ENCODE measurements at places on chromosomes 2 and 18.

GRCh38 chr18:21449367-21450290 is 150.9 kb downstream of the ESCO1 start:
- no peak for DNase-seq

- no peak for DNase-seq
These were observed 41.0 kb upstream of the ARL4C start for GRCh38 chr2:234537929-234538328.

- DNase-seq: no peak
These were observed 12.3 kb upstream of the NEU4 start for GRCh38 chr2:241796610-241797138.

DNA sequence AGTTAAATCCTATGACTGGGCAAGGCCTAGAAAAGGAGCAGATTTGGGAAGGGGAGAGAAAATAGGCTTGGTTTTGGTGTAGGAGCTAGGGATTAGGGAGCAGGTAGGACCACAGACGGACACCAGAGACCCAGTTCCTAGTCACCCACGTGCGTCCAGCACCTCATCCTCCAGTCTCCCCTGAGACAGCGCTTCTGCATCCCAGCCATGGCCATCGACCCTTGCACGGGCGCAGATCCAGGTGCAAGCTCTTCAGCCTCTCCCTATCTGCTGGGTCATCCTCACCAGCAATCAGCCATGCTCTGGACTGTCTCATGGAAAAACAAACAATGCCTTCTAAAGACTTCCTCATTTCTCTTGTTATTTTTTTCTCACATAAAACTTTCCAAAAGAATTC is 246.8 kb upstream of the RAB6C start:
- no peak for DNase-seq

DNA sequence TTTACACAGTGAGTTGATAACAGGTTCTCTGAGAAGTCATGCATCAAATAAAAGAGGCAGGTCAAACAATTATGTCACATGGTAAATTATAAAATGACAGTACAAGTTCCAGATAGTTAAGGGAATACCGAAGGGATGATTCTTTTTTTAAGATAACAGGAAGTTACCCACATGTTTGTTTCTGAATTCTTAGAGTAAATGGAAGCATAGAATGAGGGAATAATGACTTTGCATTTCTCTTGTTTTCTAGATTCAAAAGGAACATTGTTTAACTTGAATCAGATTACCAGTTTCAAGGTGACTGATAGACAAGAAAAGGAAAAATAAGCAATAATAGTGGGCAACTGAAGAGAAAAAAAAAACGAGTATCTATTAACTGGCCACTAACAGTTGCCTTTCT is 124.5 kb downstream of the MIB1 start:
- DNase-seq: no peak

DNA sequence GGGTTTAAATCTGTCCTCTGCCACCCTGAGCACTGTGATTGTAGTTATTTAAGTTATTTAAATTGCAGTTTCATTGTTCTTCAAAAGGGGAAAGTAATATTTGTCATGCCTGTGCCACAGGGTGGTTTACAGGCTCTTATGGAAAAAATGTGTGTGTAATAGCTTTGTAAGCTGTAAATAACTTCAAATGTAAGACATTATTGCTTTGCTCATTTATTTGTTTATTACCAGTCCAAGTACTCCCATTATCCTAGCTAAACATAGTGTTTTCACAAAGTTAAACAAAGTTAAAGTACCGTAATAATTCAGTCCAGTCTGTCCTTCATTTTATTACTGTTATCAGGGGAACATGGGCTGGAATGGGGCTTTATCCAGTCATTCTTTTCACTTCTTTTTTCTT is 43.4 kb upstream of the IGFBP2 start:
- no peak for DNase-seq

- no peak for DNase-seq
These were observed 185.3 kb downstream of the NYAP2 start for GRCh38 chr2:225584796-225585195.

- peak; percentile 28 for DNase-seq
These were observed 4.2 kb upstream of the POU3F3 start for GRCh38 chr2:104849618-104850141.

DNA sequence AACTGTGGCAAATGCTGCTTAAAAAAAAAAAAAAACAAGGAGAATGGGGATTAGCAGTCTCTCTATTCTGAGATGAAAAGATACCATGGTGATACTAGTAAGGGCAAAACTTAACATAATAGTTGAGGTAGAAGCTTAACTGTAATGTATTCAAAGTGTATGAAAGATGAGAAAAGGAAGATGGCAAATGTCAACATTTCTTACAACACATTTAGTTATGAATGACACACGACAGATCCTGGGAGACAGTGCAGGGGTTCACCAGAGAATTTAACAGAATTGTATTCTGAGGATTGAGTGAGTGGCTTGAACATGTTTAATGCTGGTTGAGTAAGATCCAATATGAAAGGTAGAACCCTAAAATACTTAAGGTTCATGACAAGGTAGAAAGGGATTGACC is 52.7 kb downstream of the CUL3 start:
- no peak for DNase-seq

- no peak for DNase-seq
These were observed 191.1 kb downstream of the SETBP1 start for GRCh38 chr18:44871771-44872170.

- no peak for DNase-seq
These were observed 32.8 kb upstream of the DNAH7 start for GRCh38 chr2:196101325-196101991.

DNA sequence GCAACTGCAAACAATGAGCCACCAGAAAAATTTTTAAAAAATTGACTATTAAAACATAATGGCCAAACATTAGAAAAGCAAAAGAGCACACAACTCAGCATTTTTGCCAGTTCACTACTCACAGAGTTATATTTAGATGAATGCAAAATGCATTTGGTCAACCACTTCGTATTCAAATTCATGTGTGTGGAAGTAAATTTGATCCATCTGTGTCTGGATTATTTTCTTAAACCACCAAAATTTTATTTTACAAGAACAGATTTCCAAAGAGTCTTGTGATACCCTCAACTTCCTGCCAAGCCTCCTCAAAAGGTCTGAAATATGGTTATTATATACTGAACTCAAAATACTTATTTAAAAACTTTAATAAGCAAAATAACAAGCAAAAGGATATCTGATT is 57.4 kb downstream of the PPP1R1C start:
- no peak for DNase-seq

GRCh38 chr2:137229834-137230233 is 464.5 kb downstream of the THSD7B start:
- no peak for DNase-seq

- no peak for DNase-seq
These were observed 245.8 kb downstream of the SOX11 start for GRCh38 chr2:5937851-5938565.

GRCh38 chr2:71619230-71619741 is 165.9 kb downstream of the DYSF start:
- no peak for DNase-seq

GRCh38 chr2:201880579-201880978 is 74.2 kb downstream of the CDK15 start:
- DNase-seq: no peak

- no peak for DNase-seq
These were observed 68.6 kb downstream of the TNP1 start for GRCh38 chr2:216791303-216791702.

DNA sequence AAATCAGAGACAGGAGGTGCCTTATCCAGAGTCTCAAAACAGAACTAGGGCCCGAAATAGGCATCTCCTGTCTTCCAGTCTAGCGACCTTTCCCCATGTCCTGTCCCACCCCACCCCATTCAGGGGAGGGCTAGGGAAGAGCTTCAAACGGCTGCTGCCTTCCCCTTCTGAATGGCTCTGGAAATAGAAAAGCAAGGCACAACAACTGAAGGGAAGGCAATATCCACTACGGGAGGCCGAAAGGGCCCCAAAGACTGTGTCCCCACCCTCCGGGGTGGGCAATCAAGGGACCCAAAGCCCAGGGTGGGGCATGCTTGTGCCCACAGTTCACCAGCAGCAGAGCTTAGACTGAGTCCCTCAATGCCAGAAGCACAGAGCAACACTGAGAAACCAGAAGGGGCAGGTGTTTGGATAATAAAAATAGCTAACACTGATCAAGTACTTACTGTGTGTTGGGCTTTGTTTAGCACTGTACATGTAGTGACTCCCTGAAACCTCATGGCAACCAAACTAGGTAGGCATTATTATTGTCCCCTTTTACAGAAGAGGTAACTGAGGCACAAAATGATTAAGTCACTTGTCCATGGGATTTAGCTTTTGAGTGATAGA is 38.5 kb downstream of the CYRIA start:
- DNase-seq: no peak

- peak; percentile 10 for DNase-seq
These were observed 999 bp downstream of the INSIG2 start for GRCh38 chr2:118089139-118089800.

DNA sequence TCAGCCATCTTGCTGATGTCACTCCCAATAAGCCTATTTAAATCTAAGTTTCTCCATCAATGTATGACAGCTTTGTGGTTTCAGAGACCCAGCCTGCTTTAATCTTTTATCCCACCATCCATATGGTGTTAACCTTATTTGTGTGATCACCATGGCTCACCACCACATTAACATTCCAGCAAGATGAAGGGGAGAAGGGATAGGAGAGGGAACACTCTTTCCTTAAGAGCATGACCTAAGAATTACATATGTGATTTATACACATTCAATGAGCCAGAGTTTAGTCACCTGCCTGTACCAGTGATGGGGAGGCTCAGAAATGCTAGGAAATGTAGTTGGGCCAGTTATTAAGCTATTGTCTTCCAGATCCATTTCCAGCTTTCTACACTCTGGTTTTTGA is 44.5 kb upstream of the CHN1 start:
- DNase-seq: no peak

DNA sequence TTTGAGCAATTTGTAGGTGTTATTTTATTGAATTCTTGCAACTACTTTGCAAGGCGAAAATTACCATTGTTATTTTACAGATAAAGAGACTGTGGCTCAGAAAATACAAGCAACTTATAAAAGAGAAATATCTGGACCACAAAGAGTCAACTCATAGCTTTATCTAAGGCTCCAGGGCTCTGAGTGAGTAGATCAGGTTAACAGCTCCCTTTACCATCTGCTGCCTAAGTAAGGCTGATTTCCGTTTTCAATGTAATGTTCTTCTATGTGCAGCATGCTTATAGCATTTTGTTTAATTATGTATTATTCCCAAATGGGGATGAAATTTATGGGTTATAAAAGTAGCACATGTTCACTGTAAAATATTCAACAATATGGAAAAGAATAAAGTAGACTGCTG is 299.1 kb upstream of the TNP1 start:
- DNase-seq: no peak

DNA sequence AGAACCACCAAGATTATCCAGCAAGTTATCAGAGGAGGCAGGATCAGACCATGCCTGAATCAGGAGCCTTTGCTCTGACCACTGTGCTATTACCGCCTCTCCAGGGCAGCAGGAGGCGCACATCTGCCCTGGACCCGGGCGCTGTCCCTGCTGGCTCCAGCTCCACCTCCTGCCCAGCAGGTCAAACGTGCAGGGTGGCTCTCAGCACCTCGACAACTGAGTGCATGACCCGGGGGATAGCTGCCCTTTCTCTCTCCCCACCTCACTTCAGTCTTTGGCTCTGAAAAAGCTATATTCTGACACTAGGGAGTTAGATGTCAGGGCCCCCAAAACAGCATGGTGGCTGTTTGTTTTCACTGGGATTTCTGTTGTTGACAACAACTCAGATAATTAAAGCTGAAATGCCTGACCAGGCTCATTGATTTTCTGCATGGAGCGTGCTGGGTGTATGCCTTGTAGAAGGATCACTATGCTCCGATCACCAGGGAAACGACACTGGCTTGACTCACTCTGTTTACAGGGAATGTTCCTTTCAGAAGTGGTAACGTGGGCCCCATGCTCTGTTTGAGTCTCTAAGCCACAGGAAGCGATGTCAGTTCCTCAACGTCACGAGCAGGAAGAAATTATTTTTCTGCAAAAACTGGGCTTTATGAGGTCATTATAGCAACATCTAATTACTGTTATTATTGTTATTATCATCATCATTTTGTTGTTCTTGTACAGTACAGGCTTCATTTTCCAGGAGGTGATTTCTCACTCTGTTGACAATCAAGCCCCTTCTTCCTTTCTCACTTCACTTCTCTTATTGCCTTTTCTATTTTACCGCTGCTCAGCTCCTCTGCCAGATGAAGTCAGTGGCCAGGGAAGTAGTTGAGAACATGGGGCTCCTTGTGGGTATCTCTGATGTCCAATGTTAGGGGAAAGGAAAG is 125.6 kb downstream of the PLB1 start:
- peak; percentile 74 for DNase-seq

- DNase-seq: no peak
These were observed 782 bp downstream of the MTA3 start for GRCh38 chr2:42569116-42569711.

DNA sequence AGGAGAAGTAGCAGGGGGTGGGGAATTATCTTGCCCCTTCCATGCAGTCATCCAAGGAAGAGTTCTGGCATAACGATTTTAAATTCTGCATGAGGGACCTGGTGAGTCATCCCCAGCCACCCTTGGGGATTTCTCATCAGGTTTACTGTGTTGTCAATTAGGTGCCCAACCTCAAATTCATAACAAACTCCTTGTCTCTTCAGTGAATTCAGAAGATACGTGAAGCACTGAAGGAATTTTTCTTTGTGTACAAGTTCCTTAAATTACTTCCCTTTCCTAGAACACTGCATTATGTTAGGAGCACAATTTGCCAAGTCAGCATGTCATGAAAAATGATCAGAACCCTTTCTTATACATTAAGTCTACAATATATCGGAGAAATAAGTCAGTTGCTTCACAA is 70.8 kb upstream of the NOSTRIN start:
- DNase-seq: no peak

GRCh38 chr2:114008720-114009119 is 118.8 kb downstream of the ACTR3 start:
- DNase-seq: no peak

DNA sequence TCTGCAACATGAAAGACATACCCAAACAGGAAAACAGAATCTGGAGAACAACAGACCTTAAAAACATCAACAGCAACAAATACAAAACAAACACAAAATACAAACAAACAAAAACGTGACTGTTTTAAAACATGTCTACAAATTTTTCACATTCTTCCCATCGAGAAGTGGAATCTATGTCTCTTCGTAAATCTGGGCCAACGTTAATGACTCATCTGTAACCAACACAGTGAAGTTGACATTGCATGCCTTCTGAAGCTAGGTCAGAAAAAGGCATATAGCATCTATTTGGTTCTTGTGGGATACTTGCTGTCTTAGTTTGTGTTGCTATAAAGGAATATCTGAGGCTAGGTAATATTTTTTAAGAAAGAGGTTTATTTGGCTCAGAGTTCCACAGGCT is 269.0 kb upstream of the FBXO11 start:
- no peak for DNase-seq

Data from T-helper 9 cell (primary cell).